ENCODE measurements at places on chromosomes 2 and 18. TPM values are rescaled to one million over a fixed set of nuclear protein-coding genes. Genes with fewer than 3 reads are reported as not detected.

Gene SKA1
- total RNA-seq: 18.3 TPM

DNA sequence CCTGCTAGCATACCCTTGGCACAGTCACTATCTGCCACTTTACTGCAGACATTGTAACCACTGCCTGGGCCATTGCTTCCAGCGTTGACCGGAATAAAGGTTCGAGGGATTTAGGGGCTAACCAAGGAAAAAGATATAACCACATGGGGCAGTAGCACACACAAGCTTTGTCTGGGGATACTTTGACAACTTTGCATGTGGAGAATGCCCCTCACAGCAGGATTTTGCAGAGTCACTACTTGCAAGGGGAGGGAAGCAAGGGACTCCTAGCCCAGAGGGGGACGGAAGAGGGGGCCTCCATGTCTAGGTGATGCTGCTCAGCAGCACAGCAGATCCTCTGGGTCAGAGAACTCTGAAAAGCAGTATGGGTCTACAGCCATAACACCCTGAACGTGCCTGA, 138.7 kb downstream of the SPP2 start:
- no peaks in the 10 kb centered on the region for H3K36me3 ChIP-seq
- peaks cover 6% of the 10 kb centered on the region for H3K4me1 ChIP-seq
- DNase-seq: no peak
- no peak overlapping the region for H3K27ac ChIP-seq

DNA sequence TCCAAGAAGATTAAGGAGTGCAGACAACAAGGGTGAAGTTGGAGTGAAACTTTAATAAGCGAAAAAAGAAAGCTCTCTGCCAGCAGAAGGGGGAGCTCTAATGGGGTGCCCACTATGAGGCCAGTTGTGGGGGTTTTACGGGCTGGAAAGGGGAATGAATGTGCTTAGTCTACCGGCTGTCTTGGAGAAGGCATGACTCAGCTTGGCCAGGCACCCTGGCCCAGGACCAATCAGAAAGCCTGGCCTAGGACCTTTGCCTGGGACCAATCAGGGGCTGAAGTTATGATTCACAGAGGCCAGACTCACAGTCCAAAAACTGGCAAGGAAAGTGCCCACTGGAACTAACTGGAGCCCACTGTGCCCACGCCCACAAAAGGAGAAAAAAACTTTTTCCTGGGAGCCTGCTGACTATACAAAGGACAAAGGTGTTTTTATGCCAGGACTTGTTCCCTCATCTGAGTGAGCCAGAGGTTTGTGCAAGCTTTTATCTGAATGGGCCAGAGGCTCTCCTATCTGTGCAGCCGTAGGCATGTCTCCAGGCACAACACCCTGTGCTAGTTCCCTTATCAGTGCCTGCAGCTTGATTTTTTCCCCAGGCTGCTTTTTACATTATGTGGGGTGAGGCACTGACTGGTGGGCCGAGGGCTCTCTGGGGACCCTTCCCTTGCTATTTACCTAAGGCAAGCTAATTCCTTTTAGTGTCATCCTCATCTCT, 18.6 kb downstream of the CMPK2 start:
- no peaks in the 10 kb centered on the region for H3K36me3 ChIP-seq
- H3K27me3 ChIP-seq: no peaks in the 10 kb centered on the region
- no peak for DNase-seq
- no peak overlapping the region for H3K4me3 ChIP-seq

- H3K27me3 ChIP-seq: peaks cover 64% of the 10 kb centered on the region
- DNase-seq: no peak
- H3K4me3 ChIP-seq: no peak overlapping the region
- H3K27ac ChIP-seq: no peak overlapping the region
Measured at GRCh38 chr2:84875213-84875560, 5.7 kb downstream of the TRABD2A start.

DNA sequence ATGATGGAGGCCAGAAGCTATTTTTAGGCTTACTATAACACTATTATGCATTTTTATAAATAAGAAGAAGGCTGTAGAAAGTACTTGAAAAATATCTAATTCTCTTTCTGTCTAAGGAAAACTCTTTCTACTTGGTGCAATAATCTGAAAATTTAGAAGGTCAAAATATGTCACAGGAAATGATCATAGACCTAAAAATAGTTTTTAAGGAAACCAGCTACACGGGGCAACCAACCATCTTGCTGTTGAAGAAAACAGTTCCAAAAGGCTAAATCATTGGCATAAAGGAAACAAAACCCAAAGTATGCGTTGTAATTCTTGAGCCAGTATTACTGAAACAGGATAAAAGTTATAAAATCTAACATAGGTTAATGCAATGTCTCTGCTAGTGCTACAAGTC, 40.2 kb downstream of the SOCS6 start:
- no peak overlapping the region for H3K4me3 ChIP-seq
- DNase-seq: no peak
- H3K27me3 ChIP-seq: no peaks in the 10 kb centered on the region

All from PC-9 (cell line).